Amniotic stem cell (primary cell): ENCODE measurements at places on chromosomes 11 and 22.

DNA sequence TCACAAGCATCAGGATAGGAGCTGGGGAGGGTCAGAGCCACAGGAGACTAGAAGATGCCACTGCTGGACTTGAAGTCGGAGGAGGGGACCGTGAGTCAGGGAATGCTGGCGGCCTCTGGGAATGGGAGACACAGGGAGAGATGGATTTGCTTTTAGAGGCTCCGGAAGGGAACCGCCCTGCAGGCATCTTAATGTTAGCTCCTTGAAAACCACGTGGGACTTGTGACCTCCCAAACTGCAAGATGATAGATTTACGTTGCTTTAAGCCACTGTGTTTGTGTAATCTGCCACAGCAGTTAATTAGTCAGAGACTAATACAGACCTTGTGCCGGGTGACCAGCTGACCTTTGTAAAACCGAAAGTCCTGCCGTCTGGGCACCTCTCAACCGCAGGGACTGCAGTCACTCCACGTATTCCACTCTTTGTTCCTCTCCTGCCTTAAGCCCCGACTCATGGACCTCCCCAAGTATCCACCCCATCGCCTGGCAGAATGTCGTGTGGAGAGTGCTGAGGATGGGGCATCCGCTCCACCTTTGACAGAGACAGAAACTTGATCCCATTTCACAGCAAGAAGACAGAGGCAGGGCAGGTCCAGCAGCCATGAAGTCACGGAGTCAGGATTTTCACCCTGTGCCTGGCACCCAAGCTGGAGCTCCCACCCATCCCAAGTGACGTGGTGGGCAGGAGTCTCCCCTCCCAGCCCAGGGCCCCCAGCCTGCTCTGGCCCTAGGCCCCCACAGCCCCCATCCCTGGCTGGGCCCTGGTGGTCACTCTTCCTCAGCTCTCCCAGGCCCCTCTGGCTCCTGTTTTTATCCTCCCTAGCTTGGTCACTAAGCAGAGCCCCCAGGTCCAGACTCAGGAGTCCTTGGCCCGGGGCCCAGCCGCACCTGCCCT lies 19.4 kb upstream of the CTSD start:
- DNase-seq, result no peak

DNA sequence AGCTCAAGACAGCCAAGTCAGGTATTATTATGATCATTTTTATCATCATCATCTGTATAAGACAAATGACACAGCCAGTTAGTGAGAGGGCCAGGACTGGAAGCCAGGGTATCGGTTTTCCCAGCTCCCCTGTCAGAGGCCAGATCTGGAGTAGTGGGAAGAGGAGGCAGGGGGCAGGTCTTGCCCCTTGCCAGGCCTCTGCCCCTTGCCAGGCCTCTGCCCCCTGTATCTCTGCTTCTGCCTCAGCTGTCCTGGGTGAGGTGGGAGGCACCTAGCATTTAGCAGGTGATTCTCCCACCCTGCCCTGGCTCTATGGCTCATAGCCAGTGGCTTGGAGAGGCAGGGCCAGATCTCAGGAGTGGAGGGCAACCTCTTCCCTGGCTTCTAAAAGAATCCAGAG lies 67.3 kb downstream of the PRDM11 start:
- no peak for DNase-seq

GRCh38 chr11:17393472-17393871 lies 5.0 kb upstream of the KCNJ11 start:
- no peak for DNase-seq

- DNase-seq, result no peak
These were observed 20.1 kb upstream of the SCGB1D1 start for GRCh38 chr11:62169935-62170334.

DNA sequence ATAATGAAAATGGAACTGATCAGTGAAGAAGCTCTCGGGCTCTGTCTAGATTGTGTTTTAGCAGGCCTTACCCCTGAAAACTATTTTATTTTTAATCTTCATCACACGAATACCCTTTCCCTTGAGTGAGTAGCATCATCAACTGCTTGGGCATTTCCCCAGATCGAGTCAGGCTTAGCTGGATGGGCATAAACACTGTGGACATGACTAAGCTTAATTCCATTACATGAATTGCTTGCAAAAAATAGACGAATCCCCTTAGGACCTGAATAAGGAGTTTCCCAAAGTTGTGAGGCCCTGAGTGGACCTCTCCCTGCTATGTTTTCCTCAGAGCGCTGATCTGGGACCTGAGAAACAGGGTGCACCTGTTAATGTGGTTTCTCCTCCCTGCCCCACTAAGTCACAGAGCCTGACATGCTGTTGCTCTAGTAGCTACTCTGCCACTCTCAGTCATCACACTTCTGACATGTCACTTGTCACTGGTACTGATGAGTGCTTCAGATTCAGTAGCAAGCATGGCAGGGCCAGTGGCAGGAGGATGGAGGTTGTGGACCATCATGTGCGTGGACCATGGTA lies 53.5 kb downstream of the ENDOD1 start:
- DNase-seq, result peak; percentile 12

GRCh38 chr11:31340903-31341572 lies 28.5 kb downstream of the DCDC1 start:
- DNase-seq, result no peak
